ENCODE measurements at places on chromosomes 13 and 19. TPM values are rescaled to one million over a fixed set of nuclear protein-coding genes. Genes with fewer than 3 reads are reported as not detected.
A peak's percentile ranks its signal among the peaks of the same experiment; 100 is the strongest.

DNA sequence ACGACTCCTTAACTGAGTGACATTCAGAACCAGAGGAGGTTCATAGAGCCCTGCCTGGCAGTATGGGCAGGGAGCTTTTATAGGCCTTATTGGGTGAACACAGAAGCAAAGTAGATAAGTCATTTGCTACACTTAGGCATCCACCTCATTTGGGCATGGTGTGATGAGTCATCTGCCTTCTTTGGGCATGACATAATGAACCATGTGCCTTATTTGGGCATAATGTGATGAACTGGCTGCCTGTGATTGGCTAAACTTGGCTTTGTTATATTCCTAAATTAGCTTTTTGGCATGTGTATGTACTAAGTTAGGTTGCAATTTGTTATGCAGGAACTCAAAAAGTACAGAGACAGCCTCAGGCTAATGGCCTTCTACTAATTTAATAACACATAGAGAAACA lies 2210.2 kb upstream of the PCDH20 start:
- no peak overlapping the region for H3K27ac ChIP-seq
- DNase-seq: no peak
- H3K4me1 ChIP-seq: no peaks in the 10 kb centered on the region
- H3K36me3 ChIP-seq: no peaks in the 10 kb centered on the region

The EBI3 gene
- total RNA-seq: 3.2 TPM

- no peak overlapping the region for H3K27ac ChIP-seq
- DNase-seq: no peak
- H3K4me1 ChIP-seq: peaks cover 1% of the 10 kb centered on the region
- no peaks in the 10 kb centered on the region for H3K27me3 ChIP-seq
Measured at GRCh38 chr13:108267347-108267746, 2.2 kb upstream of the TNFSF13B start.

DNA sequence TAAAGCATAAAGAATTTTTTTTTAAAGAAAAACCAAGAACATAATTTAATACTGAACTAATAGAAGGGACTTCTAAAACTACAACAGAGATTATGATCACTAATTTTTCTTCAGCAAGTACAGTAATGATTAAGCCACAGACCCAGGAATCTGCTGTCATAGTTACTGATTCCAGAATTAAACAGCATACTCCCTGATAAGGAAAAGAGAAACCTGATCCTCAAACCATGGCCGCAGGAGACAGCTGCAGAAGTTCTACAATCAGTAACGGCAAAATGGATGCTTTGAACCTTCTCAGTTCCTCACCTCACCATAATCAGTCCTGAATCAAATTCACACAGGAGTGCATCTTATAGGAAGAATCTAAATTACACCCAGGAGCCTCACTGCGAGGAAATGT lies 939.0 kb upstream of the SLITRK1 start:
- H3K4me3 ChIP-seq: no peak overlapping the region
- no peaks in the 10 kb centered on the region for H3K4me1 ChIP-seq
- no peak overlapping the region for H3K27ac ChIP-seq
- no peaks in the 10 kb centered on the region for H3K27me3 ChIP-seq
- no peaks in the 10 kb centered on the region for H3K36me3 ChIP-seq

The FOXA3 gene
- not detected for total RNA-seq

The BCL2L12 gene
- total RNA-seq: 10.9 TPM

DNA sequence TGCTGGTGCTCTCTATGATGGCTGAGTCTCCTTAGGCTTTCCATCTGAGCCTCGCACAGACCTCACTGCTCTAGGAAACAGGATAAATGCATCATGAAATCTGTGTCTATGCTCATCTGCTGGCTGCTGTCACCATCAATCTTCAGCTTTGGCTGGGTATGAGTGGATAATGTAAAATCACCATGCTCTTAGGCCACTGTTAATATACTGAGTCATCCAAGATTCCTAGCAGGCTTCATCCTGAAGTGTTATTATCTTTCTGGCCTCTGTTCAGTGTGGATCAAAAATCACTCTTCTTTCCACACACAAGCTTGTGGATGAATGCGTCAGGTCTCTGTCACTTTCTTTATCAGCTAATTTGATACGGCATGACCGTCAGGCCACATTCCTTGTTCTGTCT lies 317.4 kb downstream of the NALCN start:
- DNase-seq: no peak
- no peak overlapping the region for H3K27ac ChIP-seq
- H3K4me1 ChIP-seq: no peaks in the 10 kb centered on the region
- no peaks in the 10 kb centered on the region for H3K27me3 ChIP-seq

The PCSK4 gene
- total RNA-seq: 0.83 TPM

GRCh38 chr19:40588110-40588854 lies 11.6 kb downstream of the SHKBP1 start:
- H3K4me3 ChIP-seq: no peak overlapping the region
- H3K4me1 ChIP-seq: no peaks in the 10 kb centered on the region
- DNase-seq: no peak
- no peak overlapping the region for H3K27ac ChIP-seq
- no peaks in the 10 kb centered on the region for H3K36me3 ChIP-seq

- H3K27me3 ChIP-seq: no peaks in the 10 kb centered on the region
- peak; percentile 19 for DNase-seq
- no peaks in the 10 kb centered on the region for H3K36me3 ChIP-seq
- peaks cover 6% of the 10 kb centered on the region for H3K4me1 ChIP-seq
- H3K27ac ChIP-seq: no peak overlapping the region
Measured at GRCh38 chr13:49620170-49620621, 8.1 kb upstream of the ARL11 start.

GRCh38 chr19:1933244-1933643 lies 7.7 kb upstream of the CSNK1G2 start:
- peaks cover 11% of the 10 kb centered on the region for H3K4me1 ChIP-seq
- H3K27ac ChIP-seq: no peak overlapping the region
- H3K4me3 ChIP-seq: no peak overlapping the region
- no peaks in the 10 kb centered on the region for H3K36me3 ChIP-seq

The MRPL54 gene
- total RNA-seq: 110 TPM

The DOCK6 gene
- 60.0 TPM for total RNA-seq

DNA sequence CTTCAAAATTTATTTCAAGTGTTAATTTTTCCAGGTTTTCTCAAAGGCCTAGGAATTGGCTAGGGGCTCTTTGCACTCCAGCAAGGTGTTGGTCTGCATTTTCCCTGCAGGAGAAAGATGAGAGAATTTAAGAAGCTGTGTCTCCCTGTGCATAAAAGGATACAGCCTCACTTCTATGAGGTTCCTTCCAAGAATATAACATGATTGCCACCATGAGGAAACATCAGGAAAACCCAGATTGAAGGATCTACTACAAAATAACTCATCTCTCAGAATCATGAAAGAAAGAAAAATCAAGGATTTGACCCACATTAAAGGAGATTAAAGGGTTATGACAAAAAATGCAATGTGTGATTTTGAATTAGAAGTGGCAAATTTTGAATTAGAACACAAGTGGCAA lies 69.9 kb downstream of the RUBCNL start:
- no peak for DNase-seq
- H3K4me1 ChIP-seq: no peaks in the 10 kb centered on the region
- H3K27ac ChIP-seq: no peak overlapping the region
- H3K36me3 ChIP-seq: no peaks in the 10 kb centered on the region

DNA sequence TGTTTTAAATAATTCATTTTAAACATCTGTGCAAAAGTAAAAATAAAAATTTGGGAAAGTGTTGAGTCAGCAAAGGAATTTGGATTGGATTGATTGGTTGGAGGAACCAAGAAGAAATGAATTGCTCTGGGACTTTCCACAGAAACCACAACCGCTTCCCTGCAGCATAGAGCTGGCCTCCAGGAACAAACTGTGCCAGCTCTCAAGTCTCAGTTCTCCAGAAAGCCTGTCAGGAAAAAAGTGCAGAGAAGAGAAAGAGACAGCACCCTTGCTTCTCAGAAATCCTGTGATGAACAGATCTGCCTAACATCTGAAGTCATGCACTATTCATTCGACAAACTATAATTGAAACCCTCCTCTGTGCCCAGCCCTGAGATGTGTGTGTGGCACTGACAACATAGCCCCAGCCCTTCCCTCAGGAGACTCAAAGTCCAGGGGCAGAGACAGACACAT lies 14.8 kb downstream of the LYPD3 start:
- H3K4me3 ChIP-seq: no peak overlapping the region
- H3K27ac ChIP-seq: no peak overlapping the region
- no peaks in the 10 kb centered on the region for H3K27me3 ChIP-seq
- no peaks in the 10 kb centered on the region for H3K4me1 ChIP-seq
- DNase-seq: no peak

The GEMIN7 gene
- 13.3 TPM for total RNA-seq

DNA sequence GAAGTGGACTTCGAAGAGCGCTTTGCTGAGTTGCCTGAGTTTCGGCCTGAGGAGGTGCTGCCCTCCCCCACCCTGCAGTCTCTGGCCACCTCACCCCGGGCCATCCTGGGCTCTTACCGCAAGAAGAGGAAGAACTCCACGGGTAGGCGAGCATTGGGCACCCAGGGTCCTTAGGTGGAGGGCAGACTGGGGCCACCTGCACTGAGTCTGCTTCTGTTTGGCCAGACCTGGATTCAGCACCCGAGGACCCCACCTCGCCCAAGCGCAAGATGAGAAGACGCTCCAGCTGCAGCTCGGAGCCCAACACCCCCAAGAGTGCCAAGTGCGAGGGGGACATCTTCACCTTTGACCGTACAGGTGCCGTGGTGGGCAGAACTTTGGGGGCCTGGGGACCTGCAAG lies 8.0 kb upstream of the PRR19 start:
- no peak overlapping the region for H3K27ac ChIP-seq
- no peak overlapping the region for H3K4me3 ChIP-seq
- no peak for DNase-seq
- no peaks in the 10 kb centered on the region for H3K27me3 ChIP-seq
- H3K36me3 ChIP-seq: no peaks in the 10 kb centered on the region
- no peaks in the 10 kb centered on the region for H3K4me1 ChIP-seq

The ZNF493 gene
- total RNA-seq: 28.6 TPM

The HIPK4 gene
- total RNA-seq: 0.13 TPM

- peak; percentile 85 for DNase-seq
- H3K36me3 ChIP-seq: no peaks in the 10 kb centered on the region
- H3K27me3 ChIP-seq: no peaks in the 10 kb centered on the region
- H3K4me1 ChIP-seq: peaks cover 10% of the 10 kb centered on the region
- no peak overlapping the region for H3K4me3 ChIP-seq
Measured at GRCh38 chr19:49983645-49984229, 22.8 kb upstream of the SIGLEC11 start.

The CRB3 gene
- 30.1 TPM for total RNA-seq

The IGLON5 gene
- total RNA-seq: 0.96 TPM

The REEP6 gene
- total RNA-seq: 13.0 TPM

GRCh38 chr13:45276913-45277312 lies 64.1 kb downstream of the TPT1 start:
- no peak for DNase-seq
- no peaks in the 10 kb centered on the region for H3K27me3 ChIP-seq
- H3K36me3 ChIP-seq: no peaks in the 10 kb centered on the region
- no peak overlapping the region for H3K27ac ChIP-seq
- no peak overlapping the region for H3K4me3 ChIP-seq

DNA sequence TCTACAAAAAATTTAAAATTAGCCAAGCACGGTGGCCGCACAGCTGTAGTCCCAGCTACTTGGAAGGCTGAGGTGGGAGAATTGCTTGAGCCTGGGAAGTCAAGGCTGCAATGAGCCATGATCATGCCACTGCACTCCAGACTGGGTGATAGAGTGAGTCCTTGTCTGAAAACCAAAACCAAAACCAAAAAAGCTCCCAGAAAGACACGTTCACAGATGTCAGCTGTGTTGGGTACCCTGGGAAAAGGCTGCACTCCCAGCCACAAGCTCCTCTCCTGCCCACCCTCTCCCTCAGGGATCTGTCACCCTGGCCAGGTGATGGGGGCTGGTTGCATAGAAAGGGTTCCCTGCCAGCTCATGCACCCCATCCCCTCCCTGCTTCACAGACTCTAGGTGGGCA lies 53.3 kb downstream of the RNF6 start:
- H3K27me3 ChIP-seq: no peaks in the 10 kb centered on the region
- no peaks in the 10 kb centered on the region for H3K36me3 ChIP-seq
- H3K4me3 ChIP-seq: no peak overlapping the region
- no peak for DNase-seq
- H3K27ac ChIP-seq: no peak overlapping the region
- H3K4me1 ChIP-seq: no peaks in the 10 kb centered on the region

GRCh38 chr19:10226021-10226375 lies 5.1 kb downstream of the S1PR2 start:
- H3K27ac ChIP-seq: peak overlapping the region; percentile 69
- peaks cover 10% of the 10 kb centered on the region for H3K4me1 ChIP-seq
- H3K27me3 ChIP-seq: no peaks in the 10 kb centered on the region

GRCh38 chr13:33763021-33763420 lies 54.9 kb upstream of the RFC3 start:
- no peak for DNase-seq
- H3K4me1 ChIP-seq: no peaks in the 10 kb centered on the region
- no peak overlapping the region for H3K27ac ChIP-seq
- no peaks in the 10 kb centered on the region for H3K36me3 ChIP-seq
- H3K4me3 ChIP-seq: no peak overlapping the region
- H3K27me3 ChIP-seq: no peaks in the 10 kb centered on the region

The ZNF536 gene
- not detected for total RNA-seq

- H3K27me3 ChIP-seq: no peaks in the 10 kb centered on the region
- H3K27ac ChIP-seq: no peak overlapping the region
- no peaks in the 10 kb centered on the region for H3K4me1 ChIP-seq
- DNase-seq: no peak
Measured at GRCh38 chr13:67134417-67135129, 95.6 kb downstream of the PCDH9 start.

The ADGRE1 gene
- 0.79 TPM for total RNA-seq

DNA sequence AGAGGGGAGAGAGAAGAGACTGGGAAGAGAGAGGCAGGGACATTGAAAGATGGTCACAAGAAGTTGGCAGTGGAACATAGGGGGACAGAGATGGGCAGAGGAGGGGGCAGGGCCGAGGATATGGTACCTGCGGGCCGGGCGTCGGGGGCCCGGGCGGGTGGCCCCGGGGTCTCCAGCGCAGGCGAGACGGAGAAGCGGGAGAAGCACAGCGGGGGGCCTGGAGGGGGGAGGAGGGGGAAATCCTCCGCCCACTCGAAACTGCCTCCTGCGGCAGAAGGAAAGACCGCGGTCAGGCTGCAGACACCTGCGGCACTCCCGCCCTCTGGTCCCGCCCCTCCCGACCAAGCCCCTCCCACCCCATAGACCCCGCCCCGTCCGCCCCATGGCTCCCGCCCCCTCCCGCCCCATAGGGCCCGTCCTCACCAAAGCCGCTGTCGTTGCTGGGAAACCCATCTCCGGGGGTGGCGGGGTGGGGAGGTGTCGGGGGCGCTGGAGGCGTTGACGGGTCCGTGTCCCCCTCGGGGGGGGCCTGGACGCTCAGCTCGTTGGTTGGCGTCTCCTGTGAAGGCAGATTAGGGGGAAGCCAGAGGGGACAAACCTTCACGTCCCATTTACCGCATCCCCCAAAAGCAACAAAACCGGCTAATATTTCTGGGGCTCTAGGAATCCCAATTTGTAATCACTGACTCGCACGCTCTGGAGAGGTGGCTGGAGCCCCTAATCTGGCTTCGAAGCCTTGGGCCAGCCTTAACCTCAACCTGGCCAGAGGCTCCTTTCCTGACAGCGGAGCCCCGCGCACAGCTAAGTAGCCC lies 20.4 kb downstream of the LMTK3 start:
- H3K36me3 ChIP-seq: no peaks in the 10 kb centered on the region
- H3K4me3 ChIP-seq: peak overlapping the region; percentile 13
- H3K27me3 ChIP-seq: no peaks in the 10 kb centered on the region
- H3K4me1 ChIP-seq: peaks cover 12% of the 10 kb centered on the region

- no peaks in the 10 kb centered on the region for H3K36me3 ChIP-seq
- no peaks in the 10 kb centered on the region for H3K27me3 ChIP-seq
- no peak overlapping the region for H3K27ac ChIP-seq
Measured at GRCh38 chr13:105519771-105520170, 1015.7 kb downstream of the EFNB2 start.

The MAMSTR gene
- 17.1 TPM for total RNA-seq
